ENCODE measurements at places on chromosomes 7 and 10.

DNA sequence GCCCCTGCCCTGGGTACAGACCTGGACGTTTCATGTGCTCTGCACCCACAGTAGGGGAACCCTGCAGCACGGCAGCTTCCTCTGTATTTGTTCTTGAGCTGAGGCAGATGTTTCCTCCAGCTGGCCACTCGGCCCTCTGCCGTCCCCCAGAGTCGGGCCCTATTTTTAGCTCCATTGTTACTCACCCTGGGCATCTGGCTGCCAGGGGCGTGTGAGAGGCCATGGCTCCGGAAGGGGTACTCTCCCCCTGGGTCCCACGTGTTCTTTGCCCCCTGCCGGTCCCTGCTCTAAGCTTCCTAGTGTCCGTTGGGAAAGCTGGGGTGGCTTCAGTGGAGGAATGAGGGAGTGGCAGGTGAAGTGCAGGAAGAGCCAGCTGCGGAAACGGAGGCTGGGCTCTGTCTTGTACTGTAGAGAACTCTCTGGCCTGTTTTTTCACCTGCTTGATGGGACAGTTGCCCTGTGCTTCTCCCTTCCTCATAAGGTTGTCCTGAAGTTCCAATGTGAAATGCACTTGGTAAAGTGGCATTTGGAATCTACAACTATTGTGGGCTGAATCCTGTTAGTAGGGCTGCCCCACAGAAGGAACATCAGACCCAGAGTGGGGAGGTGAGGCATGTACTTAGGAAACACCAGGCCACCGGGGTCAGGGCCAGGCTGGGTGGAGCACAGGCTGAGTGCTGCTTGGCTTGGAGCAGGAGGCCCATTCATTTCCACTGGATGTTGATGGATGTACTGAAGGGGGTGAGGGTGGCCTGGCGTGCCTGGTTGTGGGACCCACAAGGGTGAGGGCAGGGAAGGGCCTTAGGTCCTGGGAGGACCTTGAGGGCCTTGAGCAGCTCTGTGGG lies 30.6 kb downstream of the PALD1 start:
- DNase-seq, result no peak

DNA sequence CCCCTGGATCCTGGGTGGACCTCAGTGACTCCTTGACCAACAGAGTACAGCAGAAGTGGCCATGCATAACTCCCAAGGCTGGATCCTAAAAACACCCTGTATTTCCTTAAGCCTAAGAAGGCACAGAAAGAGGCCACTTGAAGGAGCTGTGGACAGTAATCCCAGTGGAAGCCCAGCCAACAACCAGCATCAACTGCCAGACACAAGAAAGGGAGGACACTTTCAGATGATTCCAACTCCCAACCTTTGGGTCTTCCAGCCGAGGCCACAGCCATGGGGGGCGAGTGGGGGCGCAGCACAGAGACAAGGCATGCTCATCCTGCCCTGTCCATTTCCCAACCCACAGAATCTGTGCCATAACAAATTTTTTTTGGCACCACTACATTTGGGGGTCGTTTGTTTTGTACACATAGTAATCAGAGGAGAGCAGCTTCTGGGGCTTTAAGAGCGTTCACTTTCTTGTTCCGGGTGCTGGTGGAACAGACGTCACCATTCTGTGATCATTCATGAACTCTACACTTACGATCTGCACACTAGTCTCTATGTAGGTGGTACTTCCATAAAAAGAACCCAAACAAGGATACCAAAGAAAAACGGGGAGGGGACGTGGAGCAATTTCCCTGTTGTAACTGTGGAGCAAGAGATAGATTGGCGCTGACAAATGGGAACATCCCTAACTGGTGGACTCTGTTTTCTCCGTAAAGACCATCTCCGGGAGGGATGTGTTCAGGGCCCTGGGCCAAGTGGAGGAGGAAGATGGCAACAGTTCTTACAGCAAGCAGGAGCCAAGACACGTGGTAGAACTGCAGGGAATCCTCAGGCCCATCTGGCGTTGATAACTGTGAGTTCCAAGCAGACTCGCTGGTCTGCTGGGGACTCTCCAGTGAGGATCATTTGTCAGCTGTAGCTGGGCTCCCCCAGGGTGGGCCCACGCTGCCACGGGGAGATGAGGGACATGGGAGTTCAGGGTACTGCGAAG lies 6.0 kb upstream of the SLC29A3 start:
- no peak for DNase-seq

- DNase-seq, result no peak
Measured at GRCh38 chr10:52668024-52668423, 104.6 kb downstream of the MBL2 start.

DNA sequence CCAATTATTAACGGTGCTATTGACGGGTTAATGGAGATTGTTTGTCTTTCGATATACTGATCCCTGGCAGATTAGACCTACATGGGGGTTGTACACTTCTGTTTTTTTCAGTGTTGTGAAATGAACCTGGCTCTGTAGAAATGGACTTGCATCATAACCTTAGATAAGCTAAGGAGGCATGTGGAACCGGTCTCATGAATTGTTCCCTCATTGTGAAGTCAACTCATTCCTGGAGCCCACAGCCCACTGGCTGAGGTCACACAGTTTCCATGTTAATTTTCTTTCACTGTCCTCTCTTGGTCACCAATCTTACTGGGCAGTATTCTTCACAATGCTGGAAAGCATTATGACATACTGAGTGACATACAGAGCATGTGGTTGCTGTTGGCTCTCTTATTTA lies 202.8 kb downstream of the BMPER start:
- no peak for DNase-seq

GRCh38 chr10:7311218-7311849 lies 99.5 kb downstream of the SFMBT2 start:
- no peak for DNase-seq

GRCh38 chr10:121516093-121516865 lies 82.0 kb downstream of the FGFR2 start:
- no peak for DNase-seq

DNA sequence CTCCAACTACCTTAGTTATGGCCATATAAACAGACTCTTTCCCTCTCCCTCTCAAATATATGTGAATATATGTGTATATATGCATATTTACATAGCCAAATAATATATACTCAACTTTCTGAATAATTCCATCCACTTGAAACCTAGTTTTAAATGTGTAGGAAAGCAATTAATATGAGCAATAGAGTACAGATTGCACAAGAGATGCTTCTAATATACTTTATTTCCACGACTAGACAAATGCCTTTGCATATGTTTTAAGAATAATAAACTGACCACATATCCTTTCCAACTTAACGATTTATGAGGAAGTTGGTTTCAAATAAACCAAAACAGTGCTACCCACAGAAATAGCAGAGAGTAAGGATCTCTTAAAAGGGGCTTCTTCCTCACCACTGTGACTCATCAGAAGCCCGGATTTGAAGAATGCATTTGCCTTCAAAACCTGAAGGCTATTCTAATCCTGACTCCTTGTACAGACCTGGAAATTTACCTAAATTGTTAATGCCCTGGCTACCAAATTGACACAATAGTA lies 266.3 kb downstream of the AHR start:
- no peak for DNase-seq

DNA sequence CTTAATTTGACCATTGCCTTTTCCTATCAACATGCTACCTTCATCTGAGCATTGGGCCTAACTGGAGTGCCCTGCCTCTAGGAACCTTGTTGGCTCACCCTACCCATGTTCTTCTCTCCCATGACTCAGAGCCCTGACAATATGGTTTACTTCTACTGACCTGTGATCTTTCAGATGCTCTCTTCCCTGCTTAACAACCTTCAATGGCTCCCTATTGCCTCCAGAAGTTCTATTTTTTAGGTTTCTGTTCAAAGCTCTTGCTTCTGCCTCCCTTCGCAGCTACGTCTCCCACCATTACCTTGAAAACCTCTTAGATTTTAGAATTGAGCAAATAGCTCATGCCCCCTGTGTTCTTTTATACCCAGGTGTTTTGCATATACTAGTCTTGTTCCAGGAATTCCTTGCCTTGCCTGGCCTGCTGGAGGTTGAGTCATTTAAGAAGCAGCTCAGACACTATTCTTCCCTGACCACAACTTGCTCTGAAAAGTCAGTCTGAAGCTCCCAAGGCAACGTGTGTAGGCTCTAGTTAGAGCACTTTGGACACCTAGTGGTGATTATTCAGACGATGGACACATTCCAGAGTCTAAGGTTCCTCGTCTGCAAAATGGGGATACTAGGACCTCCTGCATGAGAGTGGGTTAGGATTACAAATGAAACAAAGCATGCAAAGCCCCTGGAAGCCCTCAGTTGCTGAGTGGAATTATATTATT lies 64.4 kb upstream of the EMX2 start:
- DNase-seq, result no peak

- no peak for DNase-seq
Measured at GRCh38 chr7:32809347-32809746, 82.2 kb downstream of the KBTBD2 start.

GRCh38 chr10:3868271-3868664 lies 83.3 kb upstream of the KLF6 start:
- no peak for DNase-seq

GRCh38 chr7:148708026-148708885 lies 9.6 kb downstream of the CUL1 start:
- no peak for DNase-seq

DNA sequence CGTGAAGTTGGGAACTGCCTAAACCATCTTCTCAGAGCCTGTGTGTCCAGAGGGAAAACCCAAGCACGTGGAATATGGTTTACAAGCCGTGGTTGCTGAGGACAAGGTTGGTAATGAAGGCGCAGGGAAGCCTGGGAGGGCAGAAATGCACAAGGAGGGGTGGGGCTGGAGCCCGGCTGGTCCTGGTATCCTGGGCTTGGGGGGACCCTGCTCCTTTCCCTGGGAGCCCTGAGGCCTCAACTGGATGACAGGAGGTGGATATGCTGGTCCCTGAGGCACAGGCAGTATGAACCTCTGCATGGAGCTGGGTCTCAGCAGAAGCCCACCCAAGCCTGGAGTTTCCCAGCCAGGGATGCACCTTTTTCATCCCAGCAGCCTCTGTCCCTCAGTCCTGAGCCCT lies 80.3 kb upstream of the RET start:
- no peak for DNase-seq

DNA sequence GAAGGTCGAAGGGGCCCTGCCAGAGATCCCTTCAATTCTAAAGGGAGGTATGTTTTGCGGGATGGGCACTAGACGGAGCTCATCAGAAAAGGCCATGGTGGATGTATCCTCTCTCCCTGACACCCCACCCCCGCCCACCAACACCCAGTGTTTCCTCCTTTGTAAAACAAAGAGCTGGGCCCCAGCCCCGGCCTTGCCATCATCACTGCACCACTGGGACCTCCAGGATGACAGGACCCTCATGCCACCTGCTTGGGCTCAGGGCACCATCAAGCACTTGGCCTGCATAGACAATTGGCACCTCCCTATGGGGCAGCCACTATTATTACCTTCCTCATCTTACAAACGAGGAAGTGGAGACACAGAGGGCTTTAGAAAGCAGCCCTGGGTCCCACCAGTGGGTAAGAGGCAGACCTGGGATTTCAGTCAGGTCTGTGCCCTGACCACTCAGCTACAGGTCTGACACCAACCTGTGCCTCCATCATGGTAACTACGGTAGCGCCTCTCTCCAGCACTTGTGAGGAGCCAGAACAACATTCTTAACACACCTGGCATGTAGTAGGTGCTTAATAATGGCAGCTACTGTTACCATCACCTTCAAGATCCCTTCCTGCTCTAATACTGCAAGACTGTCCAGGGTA lies 2.0 kb downstream of the CALML3 start:
- DNase-seq, result no peak

DNA sequence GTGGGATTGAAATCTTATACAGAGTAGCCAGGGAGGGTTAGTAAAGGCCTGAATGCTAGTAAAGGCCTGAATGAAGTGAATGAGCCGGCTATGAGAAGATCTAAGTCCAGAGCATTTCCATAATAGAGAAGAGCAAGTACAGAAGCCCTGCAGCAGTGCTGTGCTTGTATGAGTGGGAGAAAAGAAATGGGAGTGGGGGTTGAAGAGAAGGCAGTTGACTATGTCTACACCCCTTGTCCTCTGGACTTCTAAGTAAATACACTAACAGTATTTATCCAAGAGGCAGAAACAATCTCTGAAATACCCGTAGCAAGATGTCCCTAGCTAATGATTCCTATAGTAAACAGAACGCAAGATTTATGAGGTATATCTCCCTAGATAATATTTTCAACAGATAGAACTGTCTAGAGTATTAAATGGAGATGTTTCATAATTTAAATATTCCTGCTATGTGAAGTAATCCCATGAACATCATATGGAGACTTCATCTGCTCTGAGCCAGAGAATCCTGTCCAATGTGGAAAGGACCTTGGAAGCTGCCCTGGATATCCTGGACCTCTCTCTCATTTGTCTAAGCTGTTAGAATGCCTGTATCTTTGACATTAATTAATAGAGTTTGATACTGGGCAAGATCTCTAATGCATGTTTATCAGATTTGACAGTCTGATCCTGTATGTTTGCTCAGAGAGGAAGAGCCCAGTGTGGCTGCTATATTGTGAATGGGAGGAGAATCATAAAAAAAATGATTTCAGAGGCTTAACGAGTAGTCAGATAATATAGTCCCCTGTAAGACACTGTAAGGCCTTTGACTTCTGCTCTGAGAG lies 171.6 kb downstream of the LRRN3 start:
- no peak for DNase-seq

DNA sequence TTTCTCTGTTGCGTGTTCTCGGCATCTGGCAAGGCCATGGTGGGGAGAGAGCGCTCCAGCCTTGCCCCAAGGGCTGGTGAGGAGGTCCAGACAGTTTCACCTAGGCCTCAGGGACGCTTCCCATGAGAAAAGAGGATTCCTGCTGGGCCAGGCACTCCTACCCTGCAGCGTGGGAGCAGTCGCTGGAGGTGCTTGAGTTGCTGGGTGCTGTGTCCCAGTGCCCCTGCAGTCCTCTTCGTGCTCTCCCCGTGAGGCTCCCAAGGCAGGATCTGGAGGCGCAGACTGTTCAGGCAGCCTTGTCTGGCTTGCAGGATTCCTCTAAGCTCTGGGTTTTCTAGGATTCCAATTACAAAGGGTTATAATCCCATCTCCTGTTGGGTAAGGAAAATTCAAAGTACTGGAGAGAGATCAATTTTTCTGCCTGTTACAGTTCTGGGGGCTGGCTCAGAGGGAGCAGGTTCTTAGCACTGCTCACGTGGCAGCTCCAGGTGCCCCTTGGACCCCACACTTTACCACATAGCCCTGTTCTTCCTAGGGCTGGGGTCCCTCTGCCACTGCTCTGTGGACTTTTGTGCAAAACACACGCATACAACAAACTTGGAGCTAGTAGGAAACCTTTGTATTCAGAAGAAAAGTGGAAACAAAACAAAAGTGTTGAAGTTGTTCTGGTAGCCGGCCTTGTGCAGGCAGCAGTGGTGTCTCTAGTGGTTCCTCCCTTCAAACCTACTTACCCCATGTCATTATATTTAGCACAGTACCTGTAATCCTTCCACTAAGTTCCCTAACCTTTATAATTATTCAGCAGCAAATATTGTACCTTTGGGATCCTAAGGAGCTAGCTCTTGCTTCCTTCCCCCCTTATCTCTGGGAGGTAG lies 60.5 kb downstream of the CCNY start:
- no peak for DNase-seq

DNA sequence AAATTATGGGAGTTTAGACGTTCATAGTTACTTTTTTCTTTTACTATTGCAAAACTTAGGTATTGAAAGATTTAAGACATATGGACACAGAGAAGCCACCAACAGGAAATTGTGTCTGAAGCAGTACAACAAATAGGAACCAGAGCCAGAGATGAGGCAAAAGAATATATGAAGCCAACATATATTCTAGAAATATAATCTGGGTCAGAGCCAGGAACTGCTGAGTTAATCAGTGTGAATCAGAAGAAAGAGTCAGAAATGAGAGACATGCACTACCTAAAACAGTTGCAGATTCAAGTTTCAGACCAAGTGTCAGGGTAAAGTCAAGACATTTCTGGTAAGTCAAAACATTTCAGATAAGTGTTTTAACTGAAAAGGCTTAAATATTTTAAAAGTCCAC lies 67.7 kb downstream of the DGKB start:
- DNase-seq, result no peak

GRCh38 chr7:28815928-28816373 lies 142.2 kb downstream of the TRIL start:
- no peak for DNase-seq
